HS-5 (cell line): ENCODE measurements at places on chromosomes 2 and 18.

DNA sequence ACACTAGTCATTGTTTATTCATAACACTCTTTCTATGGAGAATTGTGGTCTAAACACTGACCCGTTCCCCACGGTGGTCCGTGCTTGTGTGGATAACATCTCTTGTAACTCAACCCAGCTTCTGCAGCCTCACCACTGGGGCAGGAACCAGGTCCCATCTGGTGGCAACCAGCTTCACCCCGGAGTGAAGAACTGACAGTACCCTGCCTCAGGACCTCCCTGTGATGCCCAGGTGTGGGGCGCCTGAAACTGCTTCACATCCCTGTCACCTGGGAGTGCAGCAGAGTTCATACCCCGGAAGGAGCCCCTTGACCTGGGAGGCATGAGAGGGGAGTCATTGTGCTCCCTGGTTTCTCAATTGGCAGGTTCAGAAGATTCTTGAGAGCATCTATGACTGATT lies 81.1 kb downstream of the LONRF2 start:
- DNase-seq = no peak

GRCh38 chr2:41896186-41896846 lies 151.5 kb upstream of the PKDCC start:
- no peak for DNase-seq

DNA sequence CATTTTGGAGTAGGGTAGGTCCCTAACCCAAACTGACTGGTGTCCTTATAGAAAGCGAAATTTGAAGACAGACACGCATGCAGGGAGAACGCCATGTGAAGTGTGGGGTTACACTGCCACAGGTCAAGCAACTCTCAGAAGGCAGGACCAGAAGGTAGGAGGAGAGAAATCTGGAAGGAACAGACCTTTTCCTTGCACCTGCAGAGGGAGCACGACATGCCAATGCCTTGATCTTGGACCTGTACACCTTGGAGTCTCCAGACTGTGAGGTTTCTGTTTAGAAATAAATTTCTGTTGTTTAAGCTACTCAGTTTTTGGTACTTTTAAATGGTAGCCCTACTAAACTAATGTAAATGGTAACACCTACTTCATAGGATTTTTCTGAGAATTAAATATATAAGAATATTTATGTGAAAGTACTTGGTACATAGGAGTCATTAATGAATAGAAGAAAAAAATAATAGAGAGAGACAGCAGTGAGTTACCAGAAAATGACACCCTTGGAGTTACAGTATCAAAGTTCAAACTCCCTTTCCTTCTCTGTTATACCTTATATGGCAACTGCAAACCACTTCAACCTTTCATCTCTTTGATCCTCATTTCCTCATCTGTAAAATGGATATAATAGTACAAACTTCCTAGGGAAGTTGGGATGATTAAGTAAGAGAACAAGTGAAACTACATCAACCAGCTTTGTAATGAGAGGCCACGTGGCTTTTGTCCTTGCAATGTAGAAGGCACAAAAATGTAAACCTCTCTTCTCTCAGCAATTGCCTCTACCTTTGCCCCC lies 184.9 kb upstream of the PARD3B start:
- DNase-seq = no peak

GRCh38 chr18:41955688-41956087 lies 654 bp downstream of the PIK3C3 start:
- no peak for DNase-seq

DNA sequence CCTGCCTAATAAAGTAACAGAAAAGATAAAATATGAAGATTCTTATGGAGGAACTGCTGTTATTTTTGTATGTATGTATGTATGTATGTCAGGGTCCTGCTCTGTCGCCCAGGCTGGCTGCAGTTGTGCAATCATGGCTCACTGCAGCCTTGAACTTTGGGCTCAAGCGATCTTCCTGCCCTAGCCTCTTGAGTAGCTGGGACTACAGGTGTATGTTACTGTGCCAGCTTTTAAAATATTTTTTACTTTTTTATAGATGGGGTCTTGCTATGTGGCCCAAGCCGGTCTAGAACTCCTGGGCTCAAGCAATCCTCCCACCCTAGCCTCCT lies 26.7 kb downstream of the ANKRD29 start:
- DNase-seq = no peak

DNA sequence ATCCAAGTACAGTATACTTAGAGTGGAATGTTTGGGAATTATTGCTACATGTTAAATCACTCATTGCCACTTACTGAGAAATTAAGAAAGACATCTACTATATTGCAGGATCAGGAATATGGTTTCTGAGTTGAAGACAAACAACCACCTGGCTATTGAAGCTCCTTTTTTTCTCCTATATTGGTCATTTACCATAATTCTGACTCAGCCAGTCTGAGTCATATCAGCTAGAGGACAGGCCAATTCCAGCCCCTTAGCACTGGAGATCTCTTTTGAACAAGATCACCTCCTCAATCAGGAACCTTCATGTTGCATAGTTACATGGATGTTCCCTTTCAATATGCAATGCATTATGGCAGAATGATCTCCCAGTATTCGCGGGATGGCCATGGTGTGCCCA lies 42.7 kb upstream of the CDH19 start:
- peak; percentile 22 for DNase-seq

DNA sequence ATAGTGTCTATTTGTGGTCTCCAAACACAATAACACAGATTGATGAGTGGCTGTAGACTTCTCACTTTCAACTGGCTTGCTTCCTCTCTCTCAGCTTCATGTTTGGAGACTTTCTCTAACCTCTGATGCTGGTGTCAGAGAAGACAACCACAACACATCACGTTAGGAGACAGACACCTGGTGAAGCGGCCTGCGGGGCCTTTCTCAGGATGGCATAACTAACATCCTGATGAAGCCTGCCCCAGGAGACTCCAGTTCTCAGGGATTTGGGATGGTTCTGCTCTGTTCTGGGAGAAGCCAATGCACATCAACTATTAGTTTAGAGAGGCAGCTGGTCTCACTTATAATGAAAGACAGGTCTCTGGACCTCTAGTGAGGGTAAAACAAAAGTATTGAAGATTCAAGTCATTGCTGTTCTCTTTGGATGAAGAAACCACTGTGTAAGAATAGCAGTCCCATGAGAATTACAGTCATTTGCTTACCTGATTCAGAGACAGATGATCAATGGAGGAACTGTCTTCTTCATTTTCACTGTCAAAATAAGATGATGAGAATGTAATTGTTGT lies 2.0 kb downstream of the IL1A start:
- DNase-seq = no peak

DNA sequence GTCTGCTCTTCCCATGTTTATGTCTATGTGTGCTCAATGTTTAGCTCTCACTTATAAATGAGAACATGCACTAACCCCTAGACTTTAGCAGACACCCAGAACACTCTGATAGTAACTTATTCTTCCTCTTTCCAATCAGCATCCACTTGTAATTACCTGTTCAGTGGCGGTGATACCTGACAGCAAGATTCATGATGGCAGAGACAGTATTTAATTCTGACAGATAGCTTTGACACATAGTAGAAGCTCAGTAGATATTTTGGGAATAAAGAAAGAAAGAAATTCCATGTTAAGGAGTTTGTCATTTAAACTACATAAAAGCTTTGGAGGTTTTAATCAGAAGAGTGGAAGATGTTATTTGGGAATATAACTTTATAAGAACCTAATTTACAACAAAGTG lies 171.3 kb downstream of the CDH7 start:
- no peak for DNase-seq

DNA sequence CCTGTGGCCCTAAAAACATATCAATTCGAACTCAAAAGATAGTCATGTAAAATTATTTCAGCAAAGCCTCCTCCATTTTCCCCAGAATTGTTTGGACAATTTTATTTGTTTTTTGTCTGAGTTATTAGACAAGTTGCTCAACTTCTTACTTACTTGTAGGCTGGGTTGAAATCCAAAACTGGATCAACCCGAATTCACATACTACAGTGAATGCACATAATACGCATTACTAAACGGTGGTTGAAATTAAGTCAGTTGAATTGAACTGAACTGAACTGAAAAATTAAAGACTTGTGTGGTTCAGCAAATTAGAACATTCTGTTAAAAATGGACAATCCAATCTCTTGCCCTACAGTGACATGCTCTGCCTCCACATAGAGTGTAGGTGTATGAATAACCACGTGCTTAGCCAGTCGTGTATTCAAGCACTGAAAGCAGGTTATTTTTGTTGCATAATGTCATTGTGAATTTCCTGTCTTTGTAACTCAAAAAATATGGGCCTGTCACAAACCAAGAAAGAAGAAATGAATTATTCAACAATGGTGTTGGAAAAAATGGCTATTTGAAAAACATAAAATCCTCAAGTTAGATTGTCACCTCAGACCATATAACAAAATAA lies 441.0 kb downstream of the TXNL1 start:
- DNase-seq = no peak

DNA sequence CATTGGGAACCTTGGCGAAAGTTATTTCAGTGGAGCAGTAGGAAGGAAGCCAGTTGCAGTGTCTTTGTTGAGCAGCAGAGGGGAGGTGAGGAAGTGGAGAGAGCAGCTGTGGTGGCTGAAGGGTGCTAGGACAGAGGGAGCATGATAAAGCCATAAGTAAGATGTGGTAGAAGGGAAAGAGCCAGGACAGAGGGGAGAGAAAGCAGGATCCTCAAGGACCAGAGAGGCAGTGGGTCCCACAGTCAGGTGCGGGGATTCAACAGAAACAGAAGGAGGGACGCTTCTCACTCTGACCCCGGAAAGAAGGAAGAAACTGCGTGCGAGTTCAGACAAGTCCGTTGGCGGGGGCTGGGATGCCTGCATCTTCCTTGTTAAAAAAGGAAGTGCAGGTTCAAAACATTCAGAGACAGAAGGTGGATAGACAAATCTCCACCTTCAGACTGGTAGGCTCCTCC lies at the start of gene CXCR2:
Gene CXCR2 (plus strand): TSS at position 403 of the 455 bp plus-strand sequence. CDS start 8,774 bp downstream, outside the sequence.
- no peak for DNase-seq

- DNase-seq = no peak
Measured at GRCh38 chr2:19114754-19115231, 243.6 kb downstream of the OSR1 start.

DNA sequence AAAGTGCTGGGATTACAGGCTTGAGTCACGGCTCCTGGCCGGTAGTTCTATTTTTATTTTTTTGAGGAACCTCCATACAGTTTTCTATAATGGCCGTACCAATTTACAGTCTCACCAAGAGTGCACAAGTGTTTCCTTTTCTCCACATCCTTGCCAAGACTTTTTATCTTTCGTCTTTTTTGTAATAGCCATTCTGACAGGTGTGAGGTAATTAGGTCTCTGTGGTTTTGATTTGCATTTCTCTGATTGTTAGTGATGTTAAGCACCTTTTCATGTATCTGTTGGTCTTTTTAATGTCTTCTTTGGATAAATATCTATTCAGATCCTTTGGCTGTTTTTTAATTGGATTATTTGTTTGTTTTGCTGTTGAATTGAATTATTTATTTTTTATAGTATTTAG lies 9.3 kb downstream of the ARMC9 start:
- DNase-seq = no peak

DNA sequence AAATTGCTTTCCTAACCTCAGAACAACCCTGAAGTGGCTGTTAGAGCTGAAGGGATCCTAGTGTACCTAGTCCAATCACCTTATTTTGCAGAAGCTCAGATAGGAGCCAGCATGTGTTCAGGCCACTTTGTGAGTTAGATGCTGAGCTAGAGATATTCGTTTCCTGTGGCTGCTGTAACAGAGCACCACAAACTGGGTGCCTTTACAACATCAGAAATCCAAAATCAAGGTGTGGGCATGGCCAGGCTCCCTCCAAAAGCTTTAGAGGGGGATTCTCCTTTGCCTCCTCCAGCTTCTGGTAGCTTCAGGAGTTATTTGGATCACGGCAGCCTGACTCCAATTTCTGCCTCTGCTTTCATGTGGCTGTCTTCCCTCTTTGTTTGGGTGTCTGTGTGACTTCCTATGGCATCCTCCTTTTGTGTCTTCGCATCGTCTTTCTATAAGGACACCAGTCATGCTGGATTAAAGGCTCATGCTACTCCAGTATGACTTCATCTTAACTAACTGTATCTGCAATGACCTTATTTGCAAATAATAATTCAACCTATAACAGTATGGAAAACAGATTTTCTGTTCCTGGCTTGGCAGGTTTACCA lies 86.3 kb upstream of the TGFA start:
- DNase-seq = no peak
